DMS 273 treated with DMSO at 0.1 percent for 48 hours (cell line): ENCODE measurements at places on chromosomes 2 and 18.
A peak's percentile ranks its signal among the peaks of the same experiment; 100 is the strongest.

DNA sequence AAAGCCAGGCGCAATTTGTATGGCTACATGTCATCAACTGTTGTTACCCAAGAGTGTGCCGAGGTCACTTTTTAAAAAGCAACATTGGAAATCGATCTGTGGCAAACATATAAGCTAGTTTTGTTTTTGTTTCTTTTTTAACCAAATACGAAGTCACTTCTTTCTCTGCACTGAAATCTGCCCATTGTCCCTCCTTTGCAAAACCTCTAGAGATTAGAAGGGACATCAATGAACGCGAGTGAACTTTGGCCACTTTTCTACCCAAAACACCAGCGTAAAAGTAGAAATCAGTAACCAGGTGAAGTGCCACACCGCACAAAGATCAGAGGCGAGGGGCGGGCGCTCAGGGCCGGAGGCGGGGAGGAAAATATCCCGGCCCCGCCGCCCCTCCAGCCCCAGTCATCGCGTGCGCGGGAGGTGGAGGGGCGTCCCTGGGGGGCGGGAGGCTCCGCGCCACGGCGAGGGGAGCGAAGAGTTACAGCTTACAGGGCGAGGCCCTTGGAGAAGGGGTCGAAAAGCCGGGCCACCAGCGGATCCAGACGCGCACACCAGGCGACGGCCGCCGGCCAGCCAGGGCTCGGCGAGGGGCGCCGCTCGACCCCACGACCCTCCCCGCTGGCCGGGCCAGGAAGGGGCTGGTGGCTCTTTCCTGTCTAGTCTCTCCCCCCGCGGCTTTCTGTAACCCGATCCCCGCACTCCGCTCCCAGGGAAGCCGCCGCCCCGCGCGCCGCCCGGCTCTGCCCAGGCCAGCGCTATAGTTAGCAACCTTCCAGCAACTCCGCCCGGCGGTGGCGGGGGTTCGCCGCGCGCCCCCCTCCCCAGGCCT lies 993 bp downstream of the RBMS1 start:
- no peak for DNase-seq

DNA sequence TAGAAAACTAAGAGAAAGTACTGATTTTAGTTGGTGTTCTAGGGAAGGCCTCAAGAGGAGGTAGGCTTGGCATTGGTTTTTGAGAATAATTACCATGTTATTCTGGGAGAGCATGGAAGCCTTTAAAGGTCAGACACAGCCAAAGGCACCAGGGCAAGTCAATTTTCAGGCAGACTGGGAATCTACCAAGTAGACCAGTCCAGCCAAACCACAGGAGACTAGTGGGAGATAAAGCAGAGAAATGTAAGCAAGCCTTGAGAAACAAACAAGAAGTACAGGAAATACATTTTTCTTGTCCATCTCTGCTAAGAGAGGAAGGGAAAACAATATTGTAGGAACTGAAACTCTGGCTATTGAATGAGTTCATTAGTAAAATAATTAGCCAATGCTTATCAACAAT lies 5.5 kb upstream of the CCDC68 start:
- DNase-seq, result no peak

DNA sequence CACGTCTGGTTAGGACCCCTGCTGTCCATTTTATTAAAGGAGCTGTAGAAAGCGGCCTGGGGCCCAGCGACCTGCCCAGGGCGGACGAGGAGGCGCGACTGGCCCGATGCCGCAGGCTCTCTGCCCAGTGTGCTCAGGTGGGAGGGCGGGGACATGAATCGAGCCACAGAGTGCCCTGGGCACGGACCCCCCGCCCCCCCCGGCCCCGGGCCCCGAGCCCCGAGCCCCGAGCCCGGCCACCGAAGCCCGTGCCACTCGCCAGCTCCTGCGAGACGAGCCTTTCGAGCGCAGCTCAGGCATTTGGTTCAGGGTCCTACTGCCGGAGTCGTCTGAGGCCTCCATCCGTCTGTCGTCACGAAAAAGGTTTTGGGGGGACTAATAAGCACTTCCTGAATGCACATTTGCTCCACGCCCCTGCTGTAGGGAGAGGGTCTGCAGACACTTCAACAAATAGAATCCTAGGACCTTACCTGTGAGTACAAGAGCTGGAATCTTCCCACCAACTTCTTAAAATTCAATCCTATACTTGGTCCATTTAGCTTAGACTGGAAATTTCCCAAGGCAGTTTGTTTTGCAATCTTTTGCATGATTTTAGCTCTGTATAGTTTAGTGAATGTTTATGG lies 602 bp upstream of the ADAM17 start:
- peak; percentile 35 for DNase-seq

- no peak for DNase-seq
Observed at GRCh38 chr2:187051350-187051749, 202.4 kb upstream of the ZSWIM2 start.

DNA sequence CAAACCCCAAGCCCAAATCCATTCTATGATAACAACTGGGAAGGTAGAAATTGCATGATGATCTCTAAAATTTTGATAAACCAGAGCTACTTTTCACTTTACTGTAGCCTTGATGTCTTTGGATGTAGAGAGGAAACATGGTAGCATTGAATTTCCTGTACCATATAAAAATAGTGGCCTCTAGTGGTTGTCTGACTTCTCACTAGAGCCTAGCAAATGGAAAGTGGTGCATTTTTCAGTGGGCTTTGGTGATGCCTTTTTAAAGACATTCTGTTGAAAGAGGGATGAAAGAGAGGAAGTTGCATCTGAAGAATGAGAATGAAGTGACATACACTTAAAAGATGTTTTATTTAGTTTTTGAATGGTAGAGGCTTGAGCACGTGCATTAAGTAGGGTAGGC lies 662.2 kb downstream of the XIRP2 start:
- DNase-seq, result no peak

- no peak for DNase-seq
Observed at GRCh38 chr2:160061944-160062291, 497 bp downstream of the PLA2R1 start.

DNA sequence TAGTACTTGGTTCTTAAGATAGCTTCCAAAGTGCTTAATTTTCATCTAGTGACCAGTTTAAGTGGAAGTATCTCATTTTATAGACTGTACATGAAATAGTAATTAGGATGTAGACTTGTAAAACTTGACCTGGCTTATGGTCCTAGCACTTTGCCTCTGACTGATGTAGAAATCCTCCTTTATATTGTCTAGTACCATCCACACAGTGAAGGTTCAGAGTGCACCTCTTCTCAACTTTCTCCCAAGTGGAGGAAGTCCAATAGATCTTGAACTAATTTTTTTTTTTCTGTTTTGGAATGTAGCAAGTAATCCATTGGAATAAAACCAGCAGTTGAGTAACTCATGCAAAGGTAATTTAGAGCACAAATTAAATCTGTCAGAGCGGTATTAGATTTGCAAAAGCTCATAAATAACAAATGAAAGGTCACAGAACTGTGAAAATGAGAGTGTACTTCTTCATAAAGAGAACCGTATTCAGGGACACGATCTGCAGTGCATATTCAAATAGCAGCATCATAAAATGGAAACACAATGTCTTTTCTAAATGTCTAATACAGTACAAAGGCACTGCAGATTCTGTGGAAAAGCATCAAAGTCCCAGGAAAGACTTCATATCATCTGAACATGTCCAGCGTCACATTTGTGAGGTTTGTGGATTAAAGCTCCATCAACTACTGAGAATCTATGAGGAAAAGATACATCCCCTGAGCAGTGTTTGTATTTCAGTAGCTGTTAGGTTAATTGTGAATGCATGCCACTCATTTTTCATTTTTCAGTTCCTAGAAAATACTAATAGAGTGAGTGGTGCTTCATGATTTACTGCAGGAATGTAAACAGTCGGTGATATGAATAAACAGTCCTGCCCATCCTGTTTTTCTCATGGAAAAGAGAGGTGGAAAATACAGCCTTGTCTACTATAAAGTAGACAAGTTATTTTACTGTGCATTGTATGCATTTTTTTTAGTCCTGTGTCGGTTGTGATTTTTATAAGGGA lies 100.7 kb downstream of the LYPD6 start:
- no peak for DNase-seq

DNA sequence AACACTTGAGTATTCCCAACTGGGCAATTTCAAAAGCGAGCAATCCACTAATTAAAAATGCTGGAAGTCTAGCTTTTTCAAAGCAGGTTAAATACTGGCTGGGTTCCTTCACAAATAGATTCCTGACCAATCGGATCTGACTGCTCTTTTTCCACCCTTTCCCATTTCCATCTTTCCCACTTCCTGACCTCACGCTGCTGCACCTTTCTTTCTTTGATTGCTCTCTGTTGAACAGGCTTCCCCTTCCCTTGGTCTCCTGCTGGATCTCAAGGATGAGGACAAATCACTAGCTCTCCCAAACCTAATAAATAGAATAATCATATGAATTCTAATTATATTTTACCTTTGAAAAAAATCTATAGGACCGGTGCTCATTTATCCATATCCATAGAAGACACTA lies 121.2 kb downstream of the TCF4 start:
- DNase-seq, result no peak

GRCh38 chr2:118967124-118967880 lies 25.3 kb downstream of the MARCO start:
- no peak for DNase-seq

- no peak for DNase-seq
Observed at GRCh38 chr2:212451786-212452231, 86.8 kb downstream of the ERBB4 start.

DNA sequence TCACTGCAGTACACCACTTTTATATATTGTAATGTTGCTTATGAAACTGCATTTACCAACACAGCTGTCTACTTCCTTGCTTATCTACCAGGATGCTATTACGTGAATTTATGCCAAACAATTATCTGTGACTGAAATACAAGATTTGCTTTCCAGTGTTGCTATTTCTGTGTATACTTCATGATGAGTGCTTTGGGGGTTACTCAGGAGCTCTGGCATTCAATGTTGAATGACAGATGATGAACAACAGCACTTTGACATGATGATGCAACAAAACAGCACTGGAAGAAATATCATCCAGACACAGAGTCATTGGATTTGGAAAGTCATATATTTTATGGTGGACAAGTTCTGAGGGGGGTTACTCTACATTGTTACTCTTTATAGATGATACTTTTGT lies 125.8 kb downstream of the NETO1 start:
- no peak for DNase-seq

DNA sequence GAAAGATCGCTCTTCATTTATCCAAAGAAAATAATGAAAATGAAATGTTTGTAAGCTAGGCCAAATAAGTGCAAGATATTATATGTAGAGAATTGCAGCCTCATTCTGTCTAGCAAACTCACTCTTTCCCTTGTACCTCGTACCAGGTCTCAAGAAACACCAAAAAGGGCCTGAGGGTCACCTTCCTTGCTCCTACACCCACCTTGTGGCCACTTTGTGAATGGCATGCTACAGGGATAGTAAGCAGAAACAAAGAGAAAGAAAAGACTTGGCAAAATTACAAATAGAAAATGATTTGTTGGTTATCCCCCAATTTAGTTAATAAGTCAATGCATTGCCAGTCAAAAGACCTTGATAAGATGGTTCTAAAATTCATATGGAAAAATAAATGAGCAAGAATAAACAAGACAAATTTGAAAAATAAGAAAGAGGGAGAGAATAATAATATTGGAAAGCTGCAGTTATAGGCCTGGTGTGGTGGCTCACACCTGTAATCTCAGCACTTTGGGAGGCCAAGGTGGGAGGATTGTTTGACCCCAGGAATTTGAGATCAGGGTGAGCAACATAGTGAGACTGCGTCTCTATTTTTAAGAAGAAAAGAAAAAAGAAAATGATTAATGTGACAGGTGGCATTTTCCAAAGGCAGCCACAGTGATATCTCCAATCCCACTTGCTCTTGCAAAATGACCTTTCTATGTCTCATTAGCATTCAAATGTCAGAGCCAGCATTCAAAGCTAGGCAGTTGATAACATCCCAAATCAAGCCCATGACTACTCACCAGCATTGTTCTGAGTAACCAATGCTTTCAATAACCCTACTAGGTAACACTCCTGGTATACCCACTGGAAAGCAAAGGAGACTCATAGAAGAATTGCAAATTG lies 38.8 kb upstream of the BMP10 start:
- peak; percentile 15 for DNase-seq

DNA sequence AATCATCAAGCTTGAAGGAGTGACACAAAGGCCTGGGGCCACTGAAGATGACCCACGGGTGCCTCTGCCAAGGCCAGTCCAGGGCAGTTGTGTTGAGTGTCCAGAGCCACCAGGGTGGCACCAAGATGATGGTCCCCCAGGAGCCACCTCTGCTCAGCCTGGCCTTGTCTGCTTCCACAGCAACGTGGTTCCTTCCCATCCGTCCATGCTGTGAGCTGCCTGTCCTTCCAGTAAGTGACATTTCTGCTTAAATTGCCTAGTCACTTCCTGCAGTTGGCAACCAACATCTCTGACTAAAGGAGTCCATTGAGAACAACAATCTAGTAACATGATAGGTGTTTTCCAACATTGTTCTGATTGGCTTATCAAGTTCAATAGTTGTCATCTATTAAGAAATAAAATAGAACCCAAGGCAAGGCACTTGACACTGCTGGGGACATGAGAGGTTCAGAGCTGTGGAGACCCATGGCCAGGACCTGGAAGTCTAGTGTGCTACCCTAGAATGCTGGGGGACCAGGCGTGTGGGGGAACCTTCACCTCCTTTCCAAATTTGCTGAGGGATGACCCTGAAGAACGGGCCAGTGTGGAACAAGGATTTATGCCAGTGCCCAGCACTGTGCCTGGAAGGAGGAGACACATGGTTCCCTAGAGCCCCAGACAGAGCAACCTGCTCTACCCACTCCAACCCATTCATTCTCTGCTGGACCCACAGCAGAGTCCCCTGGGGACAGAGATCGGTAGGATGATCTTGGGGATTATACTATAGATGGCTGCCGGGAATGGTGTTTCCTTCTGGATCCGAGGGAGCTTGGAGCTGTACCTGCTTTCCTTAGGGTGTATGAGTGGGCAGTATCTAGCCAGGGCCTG lies 98.9 kb upstream of the EPC2 start:
- DNase-seq, result no peak

DNA sequence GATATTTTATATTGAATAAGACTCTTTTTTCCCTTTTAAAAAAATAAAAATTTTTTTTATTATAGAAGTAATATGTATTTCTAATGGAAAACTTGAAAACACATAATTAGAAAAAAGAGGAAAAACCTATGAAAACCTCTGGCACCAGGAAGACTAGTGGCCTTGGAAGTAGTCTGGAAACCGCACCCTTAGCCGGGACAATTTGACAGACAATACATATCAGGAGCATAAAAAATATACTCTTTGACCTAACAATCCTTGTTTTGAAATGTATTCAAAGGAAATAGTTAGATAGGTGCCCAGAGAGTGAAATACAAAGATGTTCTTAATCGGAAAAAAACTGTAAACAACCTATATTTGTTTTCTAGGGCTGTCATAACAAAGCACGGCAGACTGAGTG lies 34.9 kb upstream of the FAM117B start:
- no peak for DNase-seq

DNA sequence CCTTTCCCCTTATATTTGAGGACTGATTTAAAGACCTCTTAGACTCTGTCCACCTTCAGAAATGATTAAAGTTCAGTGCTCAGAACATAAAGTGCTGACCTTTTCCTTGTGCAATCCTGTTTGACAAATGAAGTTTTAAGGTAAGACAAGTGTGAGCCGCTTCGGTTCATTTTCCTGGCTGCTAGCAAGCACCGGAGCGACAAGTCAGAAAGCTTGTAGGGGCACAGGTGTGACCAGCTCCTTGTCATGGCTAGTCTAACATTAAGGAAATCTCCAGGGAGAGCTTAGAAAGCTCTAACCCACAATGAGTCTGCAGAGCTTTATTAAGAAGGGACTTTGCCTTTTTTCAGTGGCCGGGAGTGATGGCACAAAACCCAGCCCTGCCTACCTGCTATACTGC lies 2.3 kb upstream of the NCKAP5 start:
- no peak for DNase-seq
